ENCODE measurements at places on chromosomes 6 and 20. TPM values are rescaled to one million over a fixed set of nuclear protein-coding genes. Genes with fewer than 3 reads are reported as not detected.

NR2E1 gene
- total RNA-seq = 0.03 TPM

APCDD1L gene
- 0.07 TPM for total RNA-seq

HLA-DRB5 gene
- total RNA-seq = not detected

TP53TG5 gene
- not detected for total RNA-seq

NUS1 gene
- total RNA-seq = 28.9 TPM
